ENCODE measurements at places on chromosomes 4 and X.

DNA sequence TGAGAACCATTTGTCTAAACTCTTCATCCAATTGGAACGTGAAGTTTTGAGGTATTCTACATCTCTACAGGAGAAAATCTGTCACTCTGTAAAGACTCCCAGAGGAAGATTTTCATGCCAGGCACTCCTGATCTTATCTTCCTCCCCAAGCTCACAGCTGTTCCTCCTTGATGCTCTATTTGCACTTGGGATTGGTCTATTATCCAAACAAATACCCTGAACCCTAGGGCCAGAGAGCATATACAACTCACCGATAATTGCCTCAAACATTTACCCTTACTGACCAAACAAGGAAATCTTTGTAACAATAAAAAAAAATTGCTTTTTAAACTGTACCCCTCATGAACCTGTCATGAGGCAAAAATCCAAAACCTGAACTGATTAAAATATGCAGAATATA is 372.7 kb downstream of the SH2D1A start:
- DNase-seq = no peak

DNA sequence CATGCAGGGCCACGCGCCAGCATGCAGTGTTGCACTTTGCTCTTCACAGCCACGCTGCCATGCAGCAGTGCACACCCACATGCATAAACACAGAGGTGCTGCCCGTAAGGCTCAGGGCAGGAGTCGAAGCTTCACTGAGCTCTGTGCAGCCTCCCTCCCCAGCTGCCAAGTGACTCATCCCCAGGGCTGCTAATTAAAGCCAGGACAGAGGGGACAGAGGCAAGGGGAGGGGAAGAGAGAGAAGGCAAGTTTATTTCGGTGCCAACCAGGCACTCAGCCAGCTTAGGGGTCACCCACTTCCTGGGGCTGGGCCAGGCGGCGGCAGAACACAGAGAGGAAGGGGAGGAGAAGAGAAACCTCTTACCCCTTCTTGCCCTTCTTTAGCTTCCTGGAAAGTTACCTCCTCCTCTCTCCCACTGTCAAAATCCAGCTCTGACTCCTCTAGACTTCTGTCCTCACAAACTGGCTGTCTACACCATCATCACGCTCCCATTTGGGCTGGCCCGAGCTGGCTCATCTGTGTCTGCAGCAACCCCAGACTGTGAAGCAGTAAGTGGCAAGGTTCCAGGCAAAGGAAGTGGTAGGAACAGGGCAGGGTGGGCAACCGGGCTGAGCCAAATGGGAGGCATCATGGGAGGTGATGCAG is 6.2 kb upstream of the IQSEC2 start:
- DNase-seq = peak; percentile 81

DNA sequence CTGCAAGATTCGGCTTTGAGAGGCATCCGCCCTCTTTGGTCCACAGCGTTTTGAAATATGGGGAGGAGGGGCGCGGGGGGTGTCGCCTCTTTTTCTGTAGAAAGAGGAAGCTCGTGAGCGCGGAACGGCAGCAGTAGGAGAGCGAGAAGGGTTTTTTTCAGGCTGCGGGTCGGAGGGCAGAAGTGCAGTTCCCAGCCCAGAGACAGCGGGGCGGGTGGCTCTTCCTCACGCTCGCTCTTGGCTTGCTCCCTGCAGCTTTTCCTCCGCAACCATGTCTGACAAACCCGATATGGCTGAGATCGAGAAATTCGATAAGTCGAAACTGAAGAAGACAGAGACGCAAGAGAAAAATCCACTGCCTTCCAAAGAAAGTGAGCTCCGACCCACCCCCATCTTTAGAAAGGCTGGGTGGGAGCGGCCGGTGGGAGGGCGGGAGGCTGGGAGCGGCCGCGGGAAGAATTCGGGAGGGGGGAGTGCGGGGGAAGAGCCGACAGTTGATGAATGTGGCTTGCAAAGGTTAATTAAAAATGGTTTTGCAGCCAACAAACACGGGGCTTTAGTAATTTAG is 1.2 kb downstream of the TMSB4X start:
- DNase-seq = peak; percentile 79

DNA sequence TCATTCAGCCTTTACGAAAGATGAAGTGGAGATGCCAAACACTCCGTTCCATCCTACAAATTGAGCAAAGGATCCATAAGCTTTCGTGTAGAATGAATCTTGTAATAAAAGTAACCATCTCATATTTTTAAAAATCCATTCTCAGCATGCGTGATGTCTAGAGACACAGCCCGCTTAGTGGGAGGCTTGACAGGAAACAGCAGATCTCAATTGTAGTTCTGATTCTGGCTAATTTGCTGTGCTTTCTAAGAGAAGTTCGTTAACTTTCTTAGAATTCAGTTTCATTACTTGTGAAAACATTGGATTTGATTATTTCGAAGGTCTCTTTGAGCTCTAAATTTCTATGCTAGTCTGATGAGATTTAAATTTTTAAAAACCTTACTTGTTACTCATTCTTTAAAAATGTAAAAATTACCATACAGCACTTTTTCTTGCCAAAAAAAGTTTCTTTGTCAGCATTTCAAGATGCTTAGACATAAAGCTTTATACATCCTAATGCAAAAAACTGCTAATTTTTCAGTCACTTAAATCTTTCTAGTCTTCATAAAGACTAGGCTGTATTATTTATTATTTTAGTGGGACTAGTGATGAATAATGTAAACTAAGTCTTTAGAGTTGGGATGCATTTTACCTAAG is 66.9 kb upstream of the NEIL3 start:
- peak; percentile 38 for DNase-seq

- DNase-seq = no peak
These were observed 463.9 kb upstream of the PCDH7 start for GRCh38 chr4:30256116-30256832.

DNA sequence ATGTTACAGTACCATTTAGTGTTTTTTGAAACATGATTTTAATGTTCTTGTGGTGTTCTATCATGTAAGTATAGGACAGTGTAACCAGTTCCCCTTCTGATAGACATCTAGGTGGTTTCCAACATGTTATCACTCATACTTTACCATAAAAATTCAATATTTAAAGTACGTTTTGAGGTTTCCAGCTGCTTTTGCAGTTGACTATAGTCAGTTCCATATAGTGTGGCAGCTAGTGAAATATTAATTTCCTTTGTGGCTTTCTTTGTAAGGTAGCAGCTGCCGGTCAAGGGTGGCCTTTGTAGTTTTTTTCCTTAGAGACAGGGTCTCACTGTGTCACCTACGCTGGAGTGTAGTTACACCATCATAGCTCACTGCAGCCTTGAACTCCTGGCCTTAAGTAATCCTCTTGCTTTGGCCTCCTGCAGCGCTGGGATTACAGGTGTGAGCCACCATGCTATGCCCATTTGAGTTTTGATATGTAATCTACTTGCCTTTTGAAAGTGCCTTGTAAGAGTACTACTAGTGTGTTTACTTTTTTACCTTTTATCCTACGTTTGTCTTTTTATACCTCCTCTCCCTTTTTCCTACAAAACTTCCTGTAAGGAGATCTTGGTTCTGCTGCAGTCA is 63.0 kb downstream of the ARHGAP10 start:
- DNase-seq = no peak

- no peak for DNase-seq
These were observed 59.1 kb upstream of the USP9X start for GRCh38 chrX:41025926-41026701.

- DNase-seq = peak; percentile 35
These were observed 195.1 kb upstream of the EDNRA start for GRCh38 chr4:147285751-147286150.

DNA sequence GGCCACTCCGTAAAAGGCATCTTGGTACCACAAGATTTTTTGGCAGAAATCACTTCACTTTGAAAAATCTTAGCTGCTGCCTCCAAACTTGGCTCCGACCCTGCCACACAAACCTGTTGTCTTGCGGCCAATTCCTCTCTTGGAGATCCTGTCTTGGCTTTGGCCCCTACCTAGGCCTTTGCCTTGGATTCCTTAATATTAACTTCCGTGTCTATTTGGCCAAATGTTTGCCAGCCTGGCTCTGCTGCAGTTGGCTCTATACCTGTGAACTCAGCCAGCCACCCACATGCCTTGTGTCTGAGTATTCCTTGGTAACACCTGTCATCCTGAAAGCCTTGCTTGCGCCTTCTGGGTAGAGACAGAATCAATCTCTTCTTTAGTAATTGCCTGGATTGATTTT is 12.5 kb downstream of the GRXCR1 start:
- no peak for DNase-seq
